ENCODE measurements at places on chromosomes 5 and 9.

DNA sequence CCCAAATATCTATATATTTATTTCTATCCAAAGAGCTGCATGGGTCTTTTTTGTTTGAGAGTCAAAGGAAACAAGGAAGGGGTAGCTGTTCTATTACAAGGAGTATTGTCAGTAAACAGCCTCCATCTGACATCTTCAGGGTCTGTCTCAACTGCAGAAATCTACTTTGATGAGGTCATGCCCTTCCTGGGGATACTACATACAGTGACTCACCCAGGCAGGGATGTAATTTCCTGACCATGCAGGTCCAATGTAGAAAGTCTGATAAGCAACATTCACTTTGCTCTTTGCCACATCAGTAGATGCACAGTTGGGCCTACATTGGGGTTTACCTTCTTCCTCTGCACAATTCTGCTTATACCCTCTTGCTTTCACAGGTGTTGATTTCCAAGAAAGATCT, 165.5 kb downstream of the TLR4 start:
- no peak for DNase-seq

- no peak for DNase-seq
Observed at GRCh38 chr9:78666818-78667414, 370.0 kb downstream of the PSAT1 start.

DNA sequence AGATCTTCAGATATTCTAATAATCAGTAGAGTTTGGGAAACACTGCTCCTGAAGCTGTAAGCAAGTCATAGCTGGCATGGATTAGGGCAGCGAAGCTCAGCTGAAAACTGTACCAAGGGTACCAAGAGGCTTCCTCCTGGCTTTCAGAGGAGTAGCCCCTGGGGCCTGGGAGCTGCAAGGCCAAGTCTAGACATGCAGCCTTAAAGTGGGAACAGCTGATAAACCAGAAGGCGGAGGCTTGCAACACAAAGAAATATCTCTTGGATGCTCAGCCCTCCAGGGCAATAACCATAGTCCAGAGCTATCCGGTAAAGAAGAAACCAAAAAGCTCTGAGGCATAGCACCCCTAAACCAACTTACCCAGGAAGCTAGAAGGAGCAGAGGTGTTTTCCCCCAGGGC, 51.5 kb downstream of the MRPS30 start:
- no peak for DNase-seq

- no peak for DNase-seq
Observed at GRCh38 chr5:141245250-141245717, at the start of gene PCDHB15. Gene PCDHB15, plus strand, starts transcription at chr5:141245395. Its CDS starts 184 bp downstream, at chr5:141245579.

DNA sequence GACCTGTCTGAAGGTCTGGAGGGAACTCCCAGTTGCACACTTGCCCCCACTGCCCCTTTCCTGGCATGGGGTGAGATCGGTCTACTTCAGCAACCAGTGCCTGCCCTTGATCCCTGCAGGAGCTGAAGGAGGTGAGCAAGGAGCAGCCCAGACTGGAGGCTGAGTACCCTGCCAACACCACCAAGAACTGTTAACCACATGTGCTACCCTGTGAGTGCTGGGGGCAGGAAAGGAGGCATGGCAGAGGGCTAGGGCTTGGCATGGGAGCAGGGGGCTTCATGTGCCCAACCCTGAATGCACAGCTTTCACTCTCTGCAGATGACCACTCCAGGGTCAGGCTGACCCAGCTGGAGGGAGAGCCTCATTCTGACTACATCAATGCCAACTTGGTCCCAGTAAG, 17.3 kb upstream of the SPTLC1 start:
- DNase-seq = no peak

DNA sequence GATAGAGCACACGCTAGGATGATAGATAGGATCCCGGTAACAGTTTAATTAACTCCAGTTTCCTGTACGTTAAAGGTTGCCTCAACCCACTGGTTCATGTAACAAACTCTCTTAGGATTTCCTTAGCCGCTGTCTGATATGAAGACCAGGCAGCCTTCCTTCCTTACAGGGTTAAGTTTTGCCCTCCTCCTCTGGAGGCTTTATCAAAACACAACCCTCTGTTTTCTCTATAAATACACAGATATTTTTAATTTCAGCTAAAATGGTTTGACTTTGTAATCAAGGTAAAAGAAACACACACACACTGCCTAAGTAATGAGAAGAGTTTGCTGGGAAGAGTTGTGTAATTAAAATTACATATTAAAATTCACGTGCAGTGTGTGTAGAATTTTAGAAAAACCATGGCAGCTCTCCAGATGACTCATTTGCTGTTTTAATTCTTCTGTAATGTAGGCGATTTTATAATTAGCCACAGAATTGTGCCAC, 369.8 kb downstream of the CSNK1G3 start:
- DNase-seq = no peak

GRCh38 chr9:78021697-78022096, 9.9 kb downstream of the GNAQ start:
- DNase-seq = no peak

- no peak for DNase-seq
Observed at GRCh38 chr9:107698779-107699178, 209.2 kb upstream of the KLF4 start.

DNA sequence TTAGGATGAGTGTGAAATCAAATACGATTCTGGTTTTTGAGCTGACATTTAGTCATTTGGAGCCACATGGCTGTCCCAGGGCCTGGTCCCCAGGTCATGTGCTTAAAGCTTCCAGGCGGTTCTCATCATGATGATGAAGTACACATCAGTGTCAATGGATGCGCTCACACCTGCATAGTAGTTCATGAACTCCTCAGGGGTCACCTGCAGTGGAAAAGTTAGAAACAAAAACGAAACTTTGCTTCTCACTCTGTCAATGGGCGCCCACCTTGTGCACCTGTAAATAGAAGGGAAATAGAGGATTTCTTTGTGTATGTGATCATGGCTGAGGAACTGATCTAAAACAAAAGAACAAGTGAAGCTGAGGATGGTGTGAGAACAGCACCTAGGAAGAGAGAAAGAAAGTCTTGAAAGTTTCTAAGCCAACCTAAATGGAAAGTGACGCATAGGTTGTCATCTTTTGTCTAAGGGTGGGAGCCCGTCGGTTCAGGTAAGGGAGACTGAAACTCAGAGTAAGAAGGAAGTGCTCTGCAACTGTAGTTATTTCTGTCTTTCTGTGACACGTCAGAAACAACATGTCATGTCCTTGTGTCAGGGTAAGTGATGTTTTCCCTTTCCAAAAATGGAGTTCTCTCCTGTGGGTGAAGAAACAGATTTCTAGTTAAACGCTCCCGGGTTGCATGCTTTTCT, 33.8 kb downstream of the CAPSL start:
- DNase-seq = no peak

DNA sequence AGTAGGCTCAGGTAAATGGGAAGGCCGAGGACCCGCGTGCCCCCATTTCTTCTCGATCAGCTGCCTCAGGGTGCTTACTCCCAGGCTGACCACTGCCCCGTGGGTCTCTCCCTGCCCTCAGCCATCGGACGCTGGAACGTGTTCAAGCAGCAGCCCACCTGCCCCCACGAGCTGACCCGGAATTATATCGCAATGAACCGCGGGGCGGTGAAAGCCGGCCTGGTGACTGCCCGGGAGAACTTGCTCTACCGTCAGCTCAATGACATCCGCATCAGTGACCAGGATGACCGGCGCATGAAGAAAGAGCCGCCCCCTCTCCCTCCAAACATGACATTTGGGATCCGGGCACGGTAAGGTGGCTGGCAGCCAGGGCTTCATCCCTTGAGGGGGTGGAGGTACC, 83.2 kb upstream of the BARHL1 start:
- DNase-seq = no peak

DNA sequence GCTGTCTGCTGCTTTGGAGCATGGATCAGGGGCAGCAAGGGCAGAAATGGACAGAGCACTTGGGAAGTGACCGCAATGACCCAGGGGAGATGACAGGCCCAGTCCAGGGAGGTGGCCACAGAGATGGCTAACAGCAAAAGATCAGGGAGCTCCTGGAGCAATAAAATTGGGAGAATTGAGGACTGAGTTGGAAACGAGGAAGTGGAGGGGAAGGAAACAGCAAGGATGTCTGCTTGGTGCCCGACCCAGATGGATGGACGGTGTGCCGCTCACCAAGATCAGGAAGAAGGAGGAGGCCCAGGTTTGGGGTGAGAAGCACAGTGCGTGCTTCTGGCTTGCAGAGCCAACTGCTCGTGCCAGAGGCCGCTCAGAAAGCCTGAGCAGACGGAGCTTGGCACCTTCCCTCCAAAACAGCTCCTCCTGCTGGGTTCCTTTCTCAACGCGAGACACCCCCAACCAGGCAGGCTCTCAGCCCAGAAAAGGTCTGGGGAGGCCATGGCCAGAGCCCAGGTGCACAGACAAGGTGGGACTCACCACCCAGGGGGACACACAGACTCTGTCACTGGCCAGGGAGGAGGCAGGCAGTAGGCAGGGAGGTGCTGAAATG, 1.7 kb upstream of the SLC34A1 start:
- no peak for DNase-seq

DNA sequence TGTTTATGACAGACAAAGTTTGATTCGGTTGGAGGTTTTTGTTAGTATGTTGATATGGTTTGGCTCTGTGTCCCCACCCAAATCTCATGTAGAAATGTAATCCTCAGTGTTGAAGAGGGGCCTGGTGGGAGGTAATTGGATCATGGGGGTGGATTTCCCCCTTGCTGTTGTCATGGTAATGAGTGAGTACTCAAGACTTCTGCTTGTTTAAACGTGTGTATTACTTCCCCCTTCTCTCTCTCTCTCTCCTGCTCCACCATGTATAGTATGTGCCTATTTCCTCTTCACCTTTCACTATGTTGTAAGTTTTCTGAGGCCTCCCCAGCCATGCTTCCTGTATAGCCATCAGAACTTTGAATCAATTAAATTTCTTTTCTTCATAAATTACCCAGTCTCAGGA, 415.1 kb downstream of the HCN1 start:
- no peak for DNase-seq

- DNase-seq = no peak
Observed at GRCh38 chr5:53008751-53009150, 19.6 kb downstream of the ITGA2 start.

GRCh38 chr5:56632199-56632598, 183.2 kb upstream of the MAP3K1 start:
- no peak for DNase-seq

GRCh38 chr5:11684607-11685006, 219.6 kb downstream of the CTNND2 start:
- no peak for DNase-seq

- no peak for DNase-seq
Observed at GRCh38 chr5:171312129-171312974, 3.3 kb downstream of the TLX3 start.

DNA sequence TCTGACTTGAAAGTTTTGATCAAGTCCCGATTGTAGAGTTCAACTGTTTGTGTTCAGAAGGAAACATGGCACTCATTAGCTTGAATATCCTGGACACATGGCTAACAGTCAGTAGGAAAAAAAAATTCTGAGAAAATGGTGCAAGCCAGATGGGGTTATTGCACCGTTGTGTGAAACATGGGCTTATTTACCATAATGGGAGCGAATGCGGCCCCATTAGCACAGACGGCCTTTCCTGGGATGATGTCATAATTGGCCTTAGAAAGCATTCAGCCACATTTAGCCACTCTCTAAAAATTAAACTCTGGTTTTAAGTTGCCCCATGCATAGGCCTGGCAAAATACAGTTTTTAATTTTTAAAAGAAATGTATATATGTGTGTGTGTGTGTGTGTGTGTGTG, 112.1 kb downstream of the IRX2 start:
- no peak for DNase-seq

DNA sequence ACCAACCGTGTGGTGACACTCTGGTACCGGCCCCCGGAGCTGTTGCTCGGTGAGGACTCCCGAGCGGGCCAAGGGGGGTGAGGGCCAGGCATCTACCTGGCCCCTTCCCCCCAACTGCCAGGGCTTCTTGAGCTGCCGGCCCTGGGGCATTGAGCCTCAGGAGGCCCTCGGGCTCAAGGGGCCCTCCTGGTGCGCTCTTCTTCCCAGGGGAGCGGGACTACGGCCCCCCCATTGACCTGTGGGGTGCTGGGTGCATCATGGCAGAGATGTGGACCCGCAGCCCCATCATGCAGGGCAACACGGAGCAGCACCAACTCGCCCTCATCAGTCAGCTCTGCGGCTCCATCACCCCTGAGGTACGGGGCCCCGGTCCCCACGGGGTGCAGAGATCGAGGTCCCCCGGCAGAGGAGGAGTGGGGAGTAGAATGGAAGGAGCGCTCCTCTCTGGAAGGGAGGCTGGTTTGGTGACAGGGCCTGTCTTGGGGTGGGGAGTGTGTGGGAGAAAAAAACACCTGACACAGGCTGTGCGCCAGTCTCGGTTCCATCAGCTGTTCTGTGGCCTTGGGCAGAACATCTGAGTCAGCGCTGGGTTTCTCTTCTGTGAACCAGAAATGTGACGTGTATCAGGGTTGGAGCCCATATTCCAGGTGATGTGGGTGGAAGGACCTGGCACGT, 2.6 kb downstream of the CDK9 start:
- DNase-seq = no peak

- no peak for DNase-seq
Observed at GRCh38 chr9:13387734-13388067, 108.2 kb upstream of the MPDZ start.

- DNase-seq = no peak
Observed at GRCh38 chr9:14383294-14383693, 69.4 kb upstream of the NFIB start.

GRCh38 chr9:132390966-132391365, 15.7 kb downstream of the TTF1 start:
- no peak for DNase-seq

GRCh38 chr9:134410071-134410834, 84.0 kb downstream of the RXRA start:
- DNase-seq = no peak

DNA sequence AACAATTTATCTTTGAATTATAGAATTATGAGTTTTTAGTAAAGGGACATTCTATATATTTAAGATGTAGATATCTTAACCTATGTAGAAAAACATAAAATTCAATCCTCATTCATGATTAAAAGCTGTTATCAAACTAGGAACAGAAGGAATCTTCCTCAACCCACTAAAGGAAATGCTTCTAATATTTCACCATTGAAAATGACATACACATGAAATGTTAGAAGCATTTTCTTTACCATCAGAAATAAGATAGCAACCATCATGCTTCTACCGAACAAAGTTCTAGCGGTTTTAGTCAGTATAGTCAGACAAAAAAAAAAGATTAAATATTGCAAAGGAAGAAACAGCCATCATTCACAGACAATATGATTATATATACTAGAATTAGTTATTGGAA, 32.2 kb downstream of the SHOC1 start:
- no peak for DNase-seq

DNA sequence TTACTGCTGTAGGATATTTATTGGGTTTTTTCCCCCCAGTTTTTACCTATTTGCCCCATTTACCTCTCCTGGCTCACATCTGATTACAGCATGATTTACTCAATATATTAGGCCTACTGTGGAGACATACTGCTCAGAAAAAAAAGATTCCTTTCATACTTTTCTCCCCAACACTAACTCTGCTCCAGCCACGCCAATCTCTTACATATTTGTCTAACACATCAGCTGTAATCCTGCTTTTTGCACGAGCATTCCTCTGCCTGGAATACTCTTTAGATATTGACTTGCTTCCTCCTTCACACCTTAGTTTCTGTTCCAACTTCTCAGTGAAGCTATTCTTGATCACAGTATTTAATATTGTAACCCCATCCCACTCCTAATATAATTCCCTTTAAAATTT, 158.1 kb upstream of the VCAN start:
- DNase-seq = no peak

All from NCI-H1417 treated with DMSO at 0.1 percent for 48 hours (cell line).